HL-60 (cell line): ENCODE measurements at places on chromosomes 7 and 10.

- DNase-seq: no peak
These were observed 1.7 kb upstream of the SPACDR start for GRCh38 chr7:100465702-100466311.

DNA sequence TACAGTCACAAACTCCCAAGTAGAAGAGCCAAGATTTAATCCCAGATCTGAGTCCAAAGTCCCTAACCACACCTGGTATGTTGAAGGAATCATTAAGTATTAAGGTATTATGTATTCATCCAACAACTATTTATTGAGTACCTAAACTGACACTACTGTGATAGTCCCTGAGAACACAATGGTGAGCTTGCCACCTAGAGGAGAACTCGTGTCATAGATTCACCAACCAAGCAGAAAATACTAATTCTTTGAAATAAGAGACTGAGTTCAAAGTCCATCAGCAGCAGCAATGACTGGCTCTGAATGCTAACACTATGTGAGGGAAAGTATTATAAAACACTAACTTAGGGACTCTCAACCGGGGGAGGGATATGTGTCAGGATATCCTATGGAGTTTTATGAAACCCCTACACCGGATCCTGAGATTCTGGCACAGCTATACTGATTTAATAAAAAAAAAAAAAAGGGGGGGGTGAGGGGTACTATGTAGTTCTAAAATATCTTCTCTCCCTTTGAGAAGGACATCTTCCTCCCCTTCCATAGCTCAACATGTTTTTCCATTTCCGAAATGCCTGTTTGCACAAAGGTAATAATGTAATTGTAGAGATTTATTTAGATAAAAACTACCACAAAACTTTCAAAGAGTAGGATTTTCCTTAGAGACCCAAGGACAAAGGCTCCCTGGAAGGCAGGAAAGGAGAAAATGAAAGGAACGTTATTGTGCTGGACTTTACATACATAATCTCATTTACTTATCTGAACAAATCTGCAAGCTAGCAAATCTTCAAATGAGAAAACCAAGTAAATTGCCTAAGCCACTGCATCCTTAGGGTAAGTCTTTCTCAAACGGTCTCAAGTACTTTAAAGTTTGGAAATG lies 1.6 kb downstream of the NCOA4 start:
- DNase-seq: no peak

DNA sequence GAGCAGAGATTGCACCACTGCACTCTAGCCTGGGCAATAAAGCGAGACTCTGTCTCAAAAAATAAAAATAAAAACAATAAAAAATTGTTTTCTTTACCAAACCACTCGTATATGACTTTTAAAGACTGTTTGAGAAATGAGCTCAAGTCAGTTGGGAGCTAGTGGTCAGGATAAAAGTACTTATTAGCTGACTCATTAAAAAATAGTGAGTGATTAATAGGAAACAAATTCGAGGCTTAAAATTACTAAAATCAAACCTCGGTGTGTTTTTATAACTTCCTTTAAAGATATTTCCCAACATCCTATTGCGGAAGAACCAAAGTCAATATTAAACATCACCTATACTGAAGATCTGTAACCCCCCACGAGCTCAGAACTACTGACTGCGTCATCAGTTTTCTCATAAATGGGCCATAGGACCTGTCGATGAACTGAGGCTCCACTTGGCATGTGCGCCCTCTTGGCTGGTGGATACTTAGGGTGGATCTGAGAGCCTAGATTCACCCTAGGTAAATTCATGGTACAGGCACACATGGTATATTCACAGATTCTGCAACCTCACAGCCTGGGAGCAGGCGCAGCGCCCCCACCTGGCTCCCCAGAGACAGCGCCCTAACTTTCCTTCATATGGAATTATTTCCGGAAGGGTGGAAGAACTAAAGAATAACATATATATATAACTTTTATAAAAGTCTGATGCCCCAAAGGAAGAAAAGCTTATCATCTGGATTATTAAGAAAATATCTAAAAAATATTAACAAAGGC lies 9.2 kb downstream of the MKI67 start:
- DNase-seq: no peak

DNA sequence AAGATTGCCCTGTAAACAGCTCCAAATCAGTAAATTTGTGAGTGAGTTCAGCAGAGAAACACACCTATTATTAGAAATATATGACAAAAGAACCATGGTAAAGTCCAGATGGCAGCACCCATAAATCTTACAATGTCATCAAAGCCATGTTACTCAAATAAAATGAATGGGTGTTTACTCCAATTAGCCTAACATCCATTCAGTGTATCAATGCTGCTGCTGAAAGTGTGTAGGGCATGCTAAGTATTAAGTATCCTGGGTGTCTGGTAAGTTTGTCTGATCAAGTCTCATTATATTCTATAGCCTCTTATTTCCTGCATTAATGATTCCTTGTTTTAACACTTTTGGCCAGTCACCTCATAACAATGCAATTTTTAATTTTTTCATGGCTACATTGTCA lies 185.5 kb upstream of the STEAP4 start:
- DNase-seq: no peak

GRCh38 chr10:100737355-100738054 lies 7.9 kb upstream of the PAX2 start:
- no peak for DNase-seq

DNA sequence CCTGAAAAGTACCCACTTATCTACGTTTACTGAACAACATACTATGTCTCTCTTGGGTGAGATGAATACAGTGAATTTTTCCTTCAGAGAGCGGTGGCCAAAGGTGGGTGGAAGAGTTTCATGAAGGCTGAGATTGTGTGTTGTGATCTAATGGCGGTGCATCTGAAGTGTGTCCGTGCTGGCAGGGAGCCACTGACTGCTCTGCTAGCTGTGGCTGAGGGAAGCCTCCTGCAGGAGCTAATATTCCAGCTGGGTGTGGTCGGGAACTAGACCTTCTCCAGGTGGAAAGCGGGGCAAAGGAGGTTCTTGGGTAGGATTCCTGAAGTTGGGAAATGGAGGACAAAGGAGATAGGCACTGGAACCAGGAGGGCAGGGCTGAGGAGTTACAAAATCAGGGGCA lies 69.2 kb upstream of the GRB10 start:
- no peak for DNase-seq

- DNase-seq: no peak
These were observed 869 bp upstream of the TBX20 start for GRCh38 chr7:35254496-35255442.

- DNase-seq: no peak
These were observed 284.3 kb downstream of the SORCS3 start for GRCh38 chr10:104925232-104925851.

DNA sequence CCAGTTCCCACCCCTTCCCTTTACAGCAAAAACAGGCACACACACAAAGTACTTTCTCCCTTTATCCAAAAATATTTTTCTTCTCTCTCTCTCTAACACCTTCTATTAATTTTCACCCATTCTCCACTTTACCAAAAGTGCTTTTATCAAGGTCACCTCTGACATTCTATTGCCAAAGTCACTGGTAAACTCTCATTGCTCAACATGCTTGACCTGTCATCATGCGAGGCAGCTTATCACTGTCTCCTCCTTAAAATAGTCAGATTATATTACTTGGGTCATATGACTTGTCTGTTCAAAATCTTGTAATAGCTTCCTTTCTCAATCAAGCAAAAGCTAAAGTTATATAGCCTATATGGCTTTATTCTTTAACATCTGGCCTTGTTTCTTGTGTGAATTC lies 28.6 kb downstream of the MACC1 start:
- DNase-seq: no peak

DNA sequence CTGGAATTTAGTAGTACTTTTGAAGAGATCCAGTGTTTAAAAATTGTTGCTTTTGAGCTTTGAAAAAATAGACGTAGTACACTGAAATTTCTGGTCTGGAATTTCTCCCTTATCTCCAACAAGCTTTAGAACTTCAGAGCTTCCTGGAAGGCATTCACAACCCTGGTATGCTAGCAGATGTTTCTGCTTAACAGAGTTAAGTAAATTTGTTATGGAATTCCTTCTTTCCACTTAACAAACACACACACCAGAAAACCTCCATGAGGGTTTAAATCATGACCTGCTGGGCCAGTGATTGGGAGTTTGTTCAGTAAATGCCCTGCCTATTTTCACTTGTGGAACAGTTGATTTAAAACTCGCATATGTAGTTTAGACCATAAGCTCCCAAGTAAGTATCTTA lies 13.7 kb downstream of the ASB15 start:
- no peak for DNase-seq

DNA sequence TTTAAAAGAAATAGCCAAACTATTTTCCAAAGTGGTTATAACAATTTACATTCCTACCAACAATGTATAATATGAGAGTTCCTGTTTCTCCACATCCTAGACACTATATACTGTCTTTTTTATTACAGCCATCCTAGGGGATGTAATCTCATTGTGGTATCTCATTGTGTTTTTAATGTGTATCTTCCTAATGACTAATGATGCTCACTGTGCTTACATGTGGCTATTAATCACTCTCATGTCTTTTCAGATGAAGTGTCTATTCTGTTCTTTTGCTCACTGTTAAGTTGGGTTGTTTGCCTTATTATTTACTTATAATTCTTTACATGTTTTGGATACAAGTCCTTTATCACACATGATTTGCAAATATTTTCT lies 71.8 kb downstream of the ZNF438 start:
- no peak for DNase-seq

DNA sequence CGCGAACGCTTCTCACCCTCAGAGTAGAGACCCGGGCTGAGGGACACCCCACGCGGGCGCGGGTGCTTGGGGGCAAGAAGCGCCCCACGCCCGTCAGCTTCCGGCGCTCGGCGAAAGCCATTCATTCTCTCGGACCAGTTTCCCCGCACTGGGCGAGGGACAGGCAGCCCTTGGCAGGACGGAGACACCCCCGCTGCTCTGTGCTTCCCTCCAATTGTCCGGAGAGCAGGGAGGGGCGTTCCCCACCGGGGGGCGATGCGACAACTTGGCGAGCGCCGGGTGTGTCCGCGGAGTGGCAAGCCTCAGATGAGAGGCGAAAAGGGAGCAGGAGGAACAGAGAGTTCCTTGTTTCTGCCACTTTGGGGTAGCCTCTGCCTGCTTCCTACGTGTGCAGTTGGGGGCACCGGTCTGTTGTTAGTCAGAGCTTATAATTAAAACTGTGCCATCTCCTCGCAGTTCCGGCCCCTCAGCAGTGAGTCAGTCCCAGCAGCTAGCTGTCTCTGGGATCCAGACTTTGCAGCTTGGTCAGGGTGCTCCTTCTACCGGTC lies 1.7 kb downstream of the GPR158 start:
- DNase-seq: no peak

- DNase-seq: peak; percentile 99
These were observed 201.4 kb downstream of the PTEN start for GRCh38 chr10:88064608-88065382.

DNA sequence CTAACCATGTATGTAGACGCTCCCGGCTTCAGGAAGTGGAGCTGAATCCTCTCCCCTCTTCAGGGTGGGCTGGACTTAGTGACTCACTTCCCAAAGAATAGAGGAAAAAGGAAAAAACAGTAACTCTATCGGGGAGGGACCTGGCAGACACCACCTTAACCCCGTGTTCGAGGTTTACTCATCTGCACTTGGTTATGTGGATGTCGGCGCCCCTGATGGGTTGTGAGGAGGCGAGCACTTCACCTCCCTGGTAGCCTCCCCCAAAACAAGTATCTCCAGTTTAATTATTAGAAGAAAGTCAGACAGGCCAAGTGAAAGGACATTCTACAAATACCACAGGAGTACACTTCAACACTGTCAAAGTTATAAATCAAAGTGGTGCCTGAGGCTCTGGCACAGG lies 559.7 kb downstream of the TCERG1L start:
- no peak for DNase-seq

- peak; percentile 17 for DNase-seq
These were observed 712.1 kb downstream of the PHTF2 start for GRCh38 chr7:78510580-78511188.

DNA sequence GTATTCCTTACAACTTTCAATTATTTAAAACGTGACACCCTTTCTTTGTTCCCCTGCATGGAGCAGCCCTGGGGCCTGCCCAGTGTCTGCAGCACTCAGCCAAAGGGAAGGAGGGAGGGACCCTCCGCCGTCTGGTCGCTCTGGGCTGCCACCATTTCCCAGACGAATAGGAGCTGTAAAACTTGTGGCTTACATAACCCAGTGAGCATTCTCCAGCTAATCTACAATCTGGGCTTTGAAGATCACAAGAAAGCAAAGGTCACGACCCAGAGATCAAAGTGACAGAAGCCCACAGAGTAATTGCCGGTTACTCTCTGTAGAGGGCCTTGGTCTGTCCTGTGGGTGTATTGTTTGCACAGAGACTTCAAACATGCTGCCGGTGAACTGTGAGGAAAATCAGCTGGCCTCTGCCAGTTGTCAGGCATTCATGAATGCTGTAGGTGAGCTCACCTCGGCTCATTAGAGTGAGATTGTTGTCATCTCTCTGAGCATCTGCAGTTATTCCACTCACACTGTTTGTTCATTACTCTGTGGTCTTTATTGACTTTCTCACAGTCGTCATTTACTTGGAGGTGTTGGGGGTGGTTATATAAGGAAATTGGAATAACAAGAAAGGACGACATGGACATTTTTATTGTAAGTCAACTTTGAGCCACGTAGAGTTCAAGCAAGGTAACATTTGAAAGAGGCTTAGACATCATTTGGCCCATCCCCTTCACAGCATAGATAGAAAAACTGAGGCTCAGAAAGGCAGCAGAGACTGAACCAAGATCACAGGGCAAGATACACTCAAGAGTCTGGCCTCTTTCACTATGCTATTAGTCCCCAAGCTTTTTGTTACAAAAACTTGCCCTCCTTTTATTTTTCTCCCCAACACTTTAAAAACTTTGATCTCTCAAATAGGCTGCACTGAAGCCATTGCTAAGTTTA lies 619.8 kb downstream of the LRMDA start:
- no peak for DNase-seq

DNA sequence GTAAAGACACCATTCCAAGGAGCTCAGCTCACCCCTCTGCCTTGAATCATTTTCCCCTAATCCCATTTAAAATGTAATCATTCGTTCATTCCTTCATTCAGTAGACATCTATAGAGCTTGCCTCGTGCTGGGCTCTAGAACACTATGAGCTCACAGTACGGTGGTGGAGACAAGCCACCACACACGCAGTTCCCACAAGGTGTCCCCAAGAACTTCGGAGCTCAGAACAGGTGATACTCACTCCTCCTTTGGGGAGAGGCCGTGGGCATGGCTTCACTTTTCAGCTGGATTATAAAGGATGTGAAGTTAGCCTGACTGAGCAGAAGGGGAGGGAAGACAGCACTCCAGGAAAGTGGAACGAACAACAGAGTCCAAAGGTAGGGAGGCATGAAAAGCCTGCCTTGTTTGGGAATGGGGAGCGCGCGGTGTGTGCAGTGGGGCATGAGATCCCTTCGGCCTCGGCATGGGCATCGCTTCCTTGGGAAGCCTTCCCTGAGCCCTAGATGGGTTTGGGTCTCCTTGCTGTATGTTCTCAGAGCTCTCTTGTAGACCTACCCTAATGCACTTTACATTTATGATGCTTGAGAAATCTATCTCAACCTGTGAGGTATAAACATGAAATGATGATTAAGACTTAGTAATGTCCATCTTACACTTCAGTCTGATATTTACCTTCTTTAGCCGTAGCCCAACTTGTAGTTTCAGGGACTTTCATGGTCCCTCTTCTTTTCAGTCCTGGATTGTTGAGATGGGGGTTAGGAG lies 809 bp upstream of the OGA start:
- DNase-seq: no peak

GRCh38 chr7:84412161-84412969 lies 217.8 kb upstream of the SEMA3A start:
- peak; percentile 63 for DNase-seq
